ENCODE measurements at places on chromosomes 3 and 15.

- DNase-seq: no peak
These were observed 246.8 kb downstream of the NFKBIZ start for GRCh38 chr3:102096066-102096465.

- DNase-seq: no peak
These were observed 377.7 kb upstream of the GOLIM4 start for GRCh38 chr3:168473334-168473890.

GRCh38 chr3:134419214-134419959 lies 45.1 kb upstream of the AMOTL2 start:
- no peak for DNase-seq

GRCh38 chr15:74369084-74369745 lies 1.8 kb upstream of the CYP11A1 start:
- no peak for DNase-seq

DNA sequence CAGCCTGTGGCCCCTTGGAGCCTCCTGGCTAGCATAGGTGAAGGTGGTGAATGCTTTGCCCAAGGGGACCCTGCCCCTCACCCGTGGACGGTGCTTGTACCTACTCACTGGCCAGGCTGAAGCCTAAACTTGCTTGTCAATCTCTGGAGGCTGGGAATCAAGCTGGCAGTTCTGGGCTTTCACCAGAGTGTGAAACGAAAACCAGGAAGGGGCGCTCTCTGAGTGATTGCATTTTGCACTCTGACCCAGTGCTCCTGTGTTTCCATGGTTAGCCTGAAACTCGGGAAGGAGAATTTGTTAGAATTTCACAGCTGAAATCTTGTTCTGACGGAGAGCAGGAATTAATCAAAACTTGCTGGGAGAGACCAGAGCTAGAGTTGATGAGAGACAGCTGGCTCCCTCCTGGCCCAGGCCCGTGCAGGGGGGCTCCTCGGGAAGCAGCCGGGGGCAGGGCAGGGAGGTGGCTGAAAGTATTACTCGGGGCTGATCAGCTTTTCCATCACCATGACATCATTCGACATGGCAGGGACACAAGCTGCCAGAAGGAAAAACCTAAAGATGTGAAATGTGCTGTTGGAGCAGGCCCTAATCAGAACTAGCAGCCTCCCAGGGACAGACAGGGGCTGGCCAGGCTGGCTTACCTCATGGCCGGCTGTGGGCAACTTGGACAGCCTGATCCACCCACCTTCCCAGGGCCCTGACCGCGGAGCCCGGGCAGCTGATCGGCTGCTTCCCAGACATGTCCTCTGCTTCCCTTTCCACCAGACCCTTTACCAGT lies 323.6 kb upstream of the CTDSPL start:
- DNase-seq: no peak

DNA sequence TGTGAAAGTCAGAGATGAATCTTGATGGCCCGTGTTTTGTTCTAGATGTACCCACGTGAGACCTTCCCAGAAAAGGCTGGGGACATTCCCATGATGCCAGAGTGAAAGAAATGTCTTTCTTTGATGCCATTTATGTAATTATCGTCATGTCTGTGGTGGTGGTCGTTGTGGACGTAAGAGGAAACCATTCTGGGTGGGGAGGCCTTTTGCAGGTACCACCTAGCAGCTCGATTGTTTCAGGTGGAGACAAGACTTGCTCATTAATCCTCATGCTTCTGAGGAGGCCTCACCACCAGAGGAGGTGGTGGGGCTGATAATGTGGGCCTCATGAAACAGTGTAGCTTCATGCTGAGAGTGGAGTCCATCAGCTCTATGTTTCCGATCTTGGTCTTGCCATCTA lies 58.1 kb upstream of the USP3 start:
- no peak for DNase-seq

DNA sequence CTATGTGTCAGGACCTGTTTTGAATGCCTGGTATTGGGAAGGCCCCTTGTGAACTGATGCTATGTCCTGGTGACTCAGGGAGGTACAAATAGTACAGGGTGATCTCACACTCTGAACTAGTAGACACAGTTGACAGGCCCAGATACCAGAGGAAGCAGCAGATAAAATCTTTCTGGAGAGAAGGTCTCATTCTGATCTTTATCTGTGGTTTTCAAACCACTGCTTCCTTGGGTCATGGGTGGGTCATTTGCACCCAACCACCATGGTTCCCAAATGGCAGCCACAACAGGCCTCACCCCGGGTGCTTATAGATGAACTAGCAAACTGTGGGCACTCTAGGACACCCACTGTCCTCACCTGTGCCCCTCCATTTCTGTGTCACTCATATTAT lies 43.4 kb downstream of the PXYLP1 start:
- DNase-seq: no peak

DNA sequence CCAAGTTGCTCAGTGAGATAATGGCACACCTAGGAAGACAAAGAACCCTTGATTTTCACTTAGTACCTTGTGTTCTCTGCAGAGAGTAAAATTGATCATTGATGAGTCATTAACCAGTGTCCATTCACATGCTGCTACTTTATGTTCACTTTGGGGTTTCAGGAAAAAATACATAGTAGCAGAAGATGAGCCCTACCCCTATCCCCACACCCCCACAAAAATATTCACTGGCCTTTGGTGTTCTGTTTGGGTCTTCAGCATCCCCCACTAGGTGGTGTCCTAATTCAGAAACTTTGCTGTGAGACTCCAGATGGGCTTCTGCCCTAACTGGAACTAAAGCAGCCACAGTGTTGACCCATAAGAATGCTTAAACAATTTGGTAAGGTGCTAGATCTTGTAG lies 178.8 kb downstream of the KLHL25 start:
- peak; percentile 34 for DNase-seq

DNA sequence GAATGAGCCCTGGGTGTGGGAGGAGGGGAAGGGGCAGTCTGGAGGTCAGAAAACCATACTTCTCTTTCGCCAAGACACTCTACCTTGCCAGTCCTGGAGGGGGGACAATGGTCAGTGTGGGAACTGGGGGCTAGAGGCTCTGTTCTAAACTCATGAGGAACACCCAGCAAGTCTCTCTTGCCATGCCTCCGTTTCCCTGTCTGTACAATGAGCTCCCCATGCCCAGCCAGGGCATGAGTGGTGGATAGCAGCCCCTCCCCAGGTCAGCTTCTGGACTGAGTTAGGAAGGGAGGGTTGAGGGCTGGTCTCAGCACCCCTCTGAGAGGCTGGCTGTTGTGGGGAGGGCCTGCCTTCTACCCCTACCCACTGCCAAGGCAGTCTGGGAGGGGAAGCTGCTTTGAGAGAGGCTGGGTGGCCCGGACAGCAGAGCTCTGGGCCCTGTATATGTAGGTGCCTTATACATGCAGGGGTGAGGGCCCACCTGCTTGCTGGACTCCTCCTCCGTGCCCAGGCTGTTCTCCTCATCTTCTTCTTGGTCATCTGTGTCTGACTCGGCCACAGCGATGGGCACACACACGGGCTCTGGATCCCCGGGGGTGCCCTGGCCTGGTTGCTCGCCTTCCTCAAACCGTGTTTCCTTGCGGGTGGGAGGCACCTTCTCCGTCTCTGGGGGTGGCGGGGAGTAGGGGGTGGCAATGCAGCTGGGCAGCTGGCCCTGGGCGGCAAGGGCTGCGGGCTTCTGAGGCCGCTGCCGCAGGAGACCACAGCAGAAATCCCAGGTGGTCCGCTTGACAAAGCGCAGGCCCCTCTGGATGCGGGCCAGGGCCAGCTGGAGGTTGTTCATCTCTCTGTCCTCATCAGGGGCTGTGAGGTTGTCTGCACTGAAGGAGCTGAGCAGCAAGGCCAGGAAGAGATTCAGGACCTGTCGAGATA lies 68.8 kb downstream of the SCN5A start:
- no peak for DNase-seq

DNA sequence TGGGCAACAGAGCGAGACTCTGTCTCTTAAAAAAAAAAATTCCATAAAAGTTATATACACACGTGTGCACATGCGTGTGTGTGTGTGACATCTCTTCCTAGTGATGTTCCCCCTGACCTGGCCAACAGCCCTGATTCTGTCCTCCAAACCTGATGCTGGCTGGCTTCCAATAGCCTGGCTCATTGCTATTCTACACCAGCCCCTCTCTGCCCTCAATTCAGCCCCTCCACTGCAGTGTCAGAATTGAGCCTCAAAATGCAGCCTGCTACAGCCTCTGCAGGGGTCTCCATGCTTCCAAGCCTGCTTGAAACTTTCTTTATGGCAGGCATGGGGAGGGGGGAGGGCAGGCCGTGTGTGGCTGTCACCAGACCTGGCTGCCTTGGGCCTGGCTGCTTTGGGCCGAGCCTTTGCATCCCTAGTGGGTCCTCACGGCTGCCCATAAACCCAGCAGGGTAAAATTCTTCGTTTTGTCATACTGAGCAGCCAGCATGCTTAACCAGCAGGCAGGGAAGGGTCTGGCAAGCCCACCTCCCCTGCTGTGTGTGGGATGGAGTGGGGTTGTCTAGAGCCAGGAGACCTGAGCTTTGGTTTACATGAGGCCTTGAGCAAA lies 22.7 kb upstream of the DOCK3 start:
- DNase-seq: peak; percentile 32

- DNase-seq: no peak
These were observed 59.1 kb upstream of the COL8A1 start for GRCh38 chr3:99579246-99579645.

- no peak for DNase-seq
These were observed 5.2 kb upstream of the WNT7A start for GRCh38 chr3:13884851-13885703.

GRCh38 chr15:59166166-59166565 lies 40.5 kb upstream of the LDHAL6B start:
- no peak for DNase-seq

GRCh38 chr3:49248840-49249227 lies 28.2 kb downstream of the C3orf62 start:
- peak; percentile 53 for DNase-seq

DNA sequence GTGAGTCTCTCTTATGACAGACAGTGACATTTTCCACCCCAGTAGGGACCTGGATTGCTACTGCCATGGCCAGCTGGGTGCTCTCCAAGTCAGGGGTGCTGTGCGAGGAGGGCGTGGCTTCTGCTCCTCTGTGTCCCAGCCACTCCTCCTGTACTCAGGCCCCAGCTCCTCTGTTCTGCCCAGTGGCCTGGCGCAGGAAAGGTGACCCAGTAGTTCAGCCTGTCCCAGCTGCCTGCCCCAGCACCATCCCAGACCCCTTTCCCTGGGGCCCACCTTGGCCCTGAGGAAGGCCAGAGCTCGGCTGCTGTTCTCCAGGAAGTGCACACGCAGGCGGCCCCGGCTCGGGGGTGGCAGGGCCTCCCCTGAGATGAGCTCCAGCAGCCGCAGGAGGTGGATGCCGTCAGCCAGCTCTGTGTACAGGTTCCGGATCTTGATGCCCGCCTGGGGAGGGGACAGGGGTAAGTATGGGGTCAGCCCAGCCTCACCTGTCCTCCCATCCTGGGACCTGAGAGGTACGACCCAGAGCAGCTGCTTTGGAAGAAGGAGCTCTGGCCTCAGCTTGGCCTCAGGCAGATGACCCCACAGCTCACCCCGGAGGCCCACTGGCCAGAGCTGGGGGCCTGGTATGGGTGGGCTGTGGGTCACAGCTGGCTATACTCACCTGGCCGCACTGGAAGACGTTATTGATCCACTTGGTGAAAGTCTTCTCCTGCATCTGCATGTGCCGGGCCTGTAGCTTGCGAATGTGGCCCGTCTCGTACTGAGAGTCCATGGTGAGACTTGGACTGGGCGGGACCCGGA lies 1.0 kb downstream of the SPTBN5 start:
- no peak for DNase-seq

GRCh38 chr3:138923531-138923994 lies 23.4 kb downstream of the FOXL2 start:
- peak; percentile 87 for DNase-seq

DNA sequence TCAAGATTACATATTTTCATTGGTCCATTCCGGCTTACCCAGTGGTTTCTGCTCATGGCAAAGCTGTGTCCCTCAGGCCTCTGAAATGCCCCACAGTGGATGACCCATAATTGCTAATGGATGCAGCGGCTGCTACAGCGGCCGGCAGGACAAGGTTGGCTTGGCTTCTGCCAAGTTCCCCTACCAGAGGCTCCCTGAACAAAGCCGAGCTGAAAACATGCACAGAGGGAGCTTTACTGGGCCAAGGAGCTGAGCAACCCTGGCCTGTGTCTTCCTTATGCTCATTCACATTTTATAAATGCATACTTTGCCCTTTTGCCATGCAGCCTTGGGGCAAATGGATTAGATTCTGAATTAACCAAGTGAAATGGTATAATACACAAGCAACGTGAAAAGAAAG lies 150.5 kb downstream of the NTRK3 start:
- peak; percentile 64 for DNase-seq

DNA sequence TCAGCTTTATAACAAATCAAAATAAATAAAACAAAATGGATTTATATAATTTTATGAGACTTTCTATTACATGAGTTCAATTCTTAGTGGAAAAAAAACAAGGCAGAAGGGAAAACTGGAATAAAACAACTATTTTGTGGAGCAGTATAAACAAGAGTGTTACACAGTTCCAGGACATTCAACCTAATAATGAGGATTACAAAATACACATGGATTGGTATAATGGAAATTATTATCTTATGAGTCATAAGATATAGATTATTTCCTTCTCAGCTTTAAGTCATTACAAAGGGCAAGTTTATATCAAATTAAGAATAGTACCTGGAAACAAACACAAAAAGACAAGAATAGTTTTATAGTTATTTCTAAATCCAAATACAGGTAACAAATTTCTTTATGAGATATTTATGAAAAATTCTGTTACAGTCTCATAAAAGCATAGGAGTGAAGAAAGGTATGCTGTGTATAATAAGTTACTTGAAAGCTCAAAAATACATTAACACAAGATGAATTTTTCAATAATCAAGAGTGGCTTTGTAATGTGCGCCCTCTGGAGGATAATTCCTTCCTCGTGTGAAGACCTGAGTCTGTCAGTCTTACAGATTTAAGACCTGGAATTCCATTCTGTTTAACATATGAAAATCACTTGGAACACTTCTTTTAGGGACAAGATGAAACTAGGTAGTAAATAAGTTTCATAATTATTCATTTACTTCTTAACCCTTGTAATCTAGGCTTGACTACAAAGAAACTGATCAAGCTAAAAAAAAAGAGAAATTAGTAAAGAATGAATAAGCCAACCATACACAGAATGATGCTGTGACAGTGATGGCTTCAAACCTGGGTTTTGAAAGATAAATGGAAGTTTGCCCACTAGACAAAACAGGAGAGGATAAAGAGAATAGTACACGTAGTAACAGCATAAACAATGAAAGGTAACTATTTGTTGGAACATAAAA lies 9.5 kb downstream of the COPS2 start:
- DNase-seq: peak; percentile 78
